ENCODE measurements at places on chromosomes 1 and 21. TPM values are rescaled to one million over a fixed set of nuclear protein-coding genes. Genes with fewer than 3 reads are reported as not detected.

The MIXL1 gene
- polyA plus RNA-seq = 2.3 TPM

The C8A gene
- not detected for polyA plus RNA-seq

The TSPEAR gene
- 3.1 TPM for polyA plus RNA-seq

The RASAL2 gene
- polyA plus RNA-seq = 35.6 TPM

The MNDA gene
- 7.4 TPM for polyA plus RNA-seq

The LINGO4 gene
- polyA plus RNA-seq = 0.14 TPM
